ENCODE measurements at places on chromosomes 3 and 15.

DNA sequence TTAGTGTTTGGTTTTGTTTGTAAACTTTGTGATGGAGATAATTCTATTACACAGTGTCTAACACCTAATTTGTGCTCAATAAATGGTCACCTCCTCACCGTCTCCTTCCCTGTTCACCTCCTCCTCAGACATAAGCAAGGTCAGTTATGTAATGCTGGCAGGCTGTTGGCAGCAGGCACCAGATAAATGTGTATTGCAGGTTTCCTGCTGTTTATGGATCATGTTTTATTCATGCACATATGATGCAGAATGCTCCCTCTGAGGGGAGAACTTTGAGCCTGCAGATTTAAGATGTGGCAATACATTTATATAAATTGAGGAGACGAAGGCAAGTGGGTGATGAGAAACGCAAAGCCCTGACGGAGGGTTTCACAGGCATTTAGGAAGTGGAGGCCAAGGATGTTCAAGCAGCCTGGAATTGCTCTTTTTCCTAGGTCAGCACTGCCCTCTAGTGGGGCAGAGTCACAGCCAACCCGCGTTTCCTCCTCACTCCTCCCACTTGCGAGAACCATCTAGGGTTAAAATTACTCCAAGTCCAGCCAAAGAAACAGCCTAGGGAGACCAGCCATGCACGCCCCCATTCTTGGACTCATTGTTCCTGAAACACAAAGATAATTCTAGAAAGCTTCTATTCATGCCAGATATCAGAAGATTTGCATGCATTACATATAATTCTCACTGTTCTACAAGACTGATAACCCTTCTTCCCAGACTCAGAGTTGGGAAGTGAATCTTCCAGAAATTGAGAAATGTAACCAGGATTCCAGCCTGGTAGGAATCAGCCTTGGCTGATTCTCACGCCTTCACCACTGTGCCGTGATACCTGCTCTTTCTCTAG is 228.7 kb downstream of the SLCO3A1 start:
- DNase-seq, result no peak

- DNase-seq, result no peak
Measured at GRCh38 chr3:158084651-158085050, 21.6 kb downstream of the SHOX2 start.

- no peak for DNase-seq
Measured at GRCh38 chr3:4615750-4616149, 122.6 kb downstream of the ITPR1 start.

- DNase-seq, result no peak
Measured at GRCh38 chr3:57080171-57080570, 19.7 kb downstream of the SPATA12 start.

GRCh38 chr3:161426758-161427157 is 55.4 kb upstream of the SPTSSB start:
- DNase-seq, result no peak

DNA sequence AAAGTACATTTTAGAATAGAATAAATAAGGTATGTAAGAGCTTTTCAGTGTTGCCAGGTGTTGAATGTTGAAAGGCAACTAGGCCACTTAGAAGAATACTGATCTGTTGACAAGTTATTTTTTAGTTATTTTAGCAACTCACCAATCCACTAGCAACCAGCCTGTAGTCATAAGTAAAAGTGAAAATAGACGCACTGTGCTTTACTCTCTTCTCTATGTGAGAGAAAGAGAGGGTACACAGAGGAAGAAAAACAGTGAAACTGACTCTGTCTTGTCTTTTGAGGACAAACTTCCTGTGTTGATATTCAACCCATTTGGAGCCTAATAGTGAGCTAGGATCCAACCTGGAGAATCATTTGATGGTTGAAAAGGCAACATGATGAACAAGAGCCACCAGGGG is 327.1 kb upstream of the GOLIM4 start:
- DNase-seq, result no peak

- DNase-seq, result no peak
Measured at GRCh38 chr3:60973321-60973720, 277.9 kb downstream of the FHIT start.

GRCh38 chr3:60920519-60920918 is 330.7 kb downstream of the FHIT start:
- DNase-seq, result no peak

GRCh38 chr3:61251174-61251972 is at the start of gene FHIT:
Gene FHIT, minus strand, starts transcription at chr3:61251452.
- DNase-seq, result peak; percentile 79

GRCh38 chr3:187748050-187748481 is 2.8 kb upstream of the BCL6 start:
- DNase-seq, result peak; percentile 72

DNA sequence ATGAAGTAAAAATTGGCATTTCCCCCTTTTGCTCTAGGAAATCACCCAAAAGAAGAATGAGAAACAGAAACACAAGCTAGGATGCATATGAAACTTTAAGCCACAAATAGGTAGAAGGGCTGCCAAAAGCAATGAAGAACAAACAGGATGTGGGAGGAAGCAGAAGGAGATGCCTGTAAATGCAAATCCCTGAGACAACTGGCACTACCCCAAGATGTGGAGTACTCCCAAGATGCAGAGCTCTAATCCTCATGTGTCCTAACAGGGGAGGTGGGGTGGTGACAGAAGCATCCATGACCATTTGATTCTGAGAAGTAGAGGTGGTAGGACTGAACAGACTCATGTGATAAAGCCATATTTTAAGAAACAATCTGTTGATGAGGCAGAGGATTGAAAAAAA is 31.9 kb upstream of the ZNF280D start:
- no peak for DNase-seq

GRCh38 chr15:88302373-88302772 is 45.8 kb upstream of the NTRK3 start:
- DNase-seq, result no peak

DNA sequence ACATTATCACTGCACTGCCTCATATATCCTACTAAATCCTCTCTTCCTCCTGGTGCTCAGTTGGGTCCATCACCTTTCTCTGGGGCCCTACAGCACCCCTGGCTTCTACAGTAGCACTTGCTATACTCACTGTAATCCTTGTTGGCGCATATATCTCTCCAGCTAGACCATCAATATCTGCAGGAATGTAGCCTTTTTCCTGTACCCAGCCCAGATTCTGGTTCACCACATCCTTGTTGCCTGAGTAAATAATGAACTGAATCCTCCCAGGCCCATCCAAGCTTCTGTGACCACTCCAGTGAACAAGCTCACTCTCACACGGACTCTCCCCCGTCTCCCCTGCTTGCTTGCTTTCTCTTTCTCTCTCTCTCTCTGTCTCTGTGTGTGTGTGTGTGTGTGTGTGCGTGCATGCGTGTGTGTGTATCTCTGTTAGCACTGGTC is 62.5 kb upstream of the LIPC start:
- DNase-seq, result no peak

- DNase-seq, result no peak
Measured at GRCh38 chr3:143063018-143063417, 56.6 kb upstream of the CHST2 start.

DNA sequence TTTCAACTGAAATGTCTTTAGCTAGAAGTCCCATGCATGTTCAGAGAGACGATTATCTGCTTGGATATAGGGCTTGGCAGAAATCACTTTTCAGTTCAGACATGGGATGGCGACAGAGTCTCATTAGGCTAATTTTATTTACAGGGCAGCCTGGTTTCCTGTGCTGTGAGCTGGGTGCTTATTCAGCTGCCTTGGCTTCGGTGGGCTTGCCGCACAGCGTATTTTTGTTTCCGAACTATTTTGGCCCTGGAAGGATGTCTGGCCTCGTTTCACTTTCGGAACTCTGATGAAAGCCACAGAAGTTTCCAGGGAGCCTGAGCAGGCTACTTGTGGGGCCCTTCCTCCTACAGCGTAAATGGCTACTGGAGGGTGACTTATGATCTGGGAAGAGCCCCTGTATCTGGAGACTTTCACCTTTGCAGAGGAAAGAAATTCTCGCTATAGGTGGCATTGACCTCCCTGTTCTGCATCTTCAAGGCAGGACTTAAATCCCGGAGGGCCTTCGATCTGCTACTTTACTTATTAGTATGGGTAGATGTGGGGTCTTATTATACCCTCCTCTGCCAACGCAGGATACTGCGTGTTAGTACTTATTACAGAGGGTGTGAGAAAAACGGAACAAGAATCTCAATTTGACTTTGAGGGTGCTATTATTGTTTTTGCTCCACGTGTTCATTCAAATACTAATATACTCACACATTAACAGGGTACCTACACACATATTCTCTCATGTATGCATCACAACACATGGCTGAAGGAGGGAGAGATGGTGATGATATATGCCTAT is 364.0 kb upstream of the RBMS3 start:
- DNase-seq, result no peak

DNA sequence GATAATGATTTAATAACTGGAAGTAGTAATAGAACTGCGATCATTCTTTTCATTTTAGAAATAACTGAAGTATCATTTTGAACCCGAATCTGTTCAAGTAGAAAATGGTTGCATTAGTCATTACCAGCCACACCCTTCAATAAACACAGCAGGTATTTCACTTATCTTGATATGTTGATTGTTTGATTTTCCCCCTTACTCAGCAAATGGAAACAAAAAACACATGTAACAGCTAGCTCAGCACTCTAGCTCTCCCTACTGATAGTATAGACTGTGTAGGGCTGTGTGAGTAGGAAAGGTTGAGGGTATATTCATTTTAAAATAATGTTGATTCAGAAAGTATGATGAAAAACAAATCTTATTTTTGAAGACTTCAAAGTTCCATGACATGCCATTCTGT is 1.1 kb upstream of the GPR149 start:
- no peak for DNase-seq

DNA sequence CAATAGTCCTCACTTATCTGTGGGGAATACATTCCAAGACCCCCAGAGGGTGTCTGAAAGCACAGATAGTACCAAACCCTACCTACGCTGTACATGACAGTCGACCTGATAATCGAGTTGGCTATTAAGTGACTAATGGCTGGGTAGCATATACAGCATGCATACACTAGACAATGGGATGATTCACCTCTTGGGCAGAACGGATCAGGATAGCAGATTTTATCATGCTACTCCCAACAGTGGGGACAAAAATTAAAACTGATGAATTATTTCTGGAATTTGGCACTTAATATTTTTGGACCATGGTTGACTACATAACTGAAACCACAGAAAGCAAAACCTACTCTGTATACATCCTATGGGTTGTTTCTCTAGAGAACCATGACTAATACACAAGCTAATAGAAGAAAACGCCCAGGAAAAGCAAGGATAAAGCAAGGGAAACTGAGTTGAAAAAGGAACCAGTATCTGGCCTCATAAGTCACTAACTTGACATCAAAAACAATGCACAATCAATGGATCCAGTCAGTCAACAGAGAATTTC is 15.5 kb downstream of the ATG3 start:
- no peak for DNase-seq

- no peak for DNase-seq
Measured at GRCh38 chr3:13728487-13728886, 151.4 kb downstream of the WNT7A start.

DNA sequence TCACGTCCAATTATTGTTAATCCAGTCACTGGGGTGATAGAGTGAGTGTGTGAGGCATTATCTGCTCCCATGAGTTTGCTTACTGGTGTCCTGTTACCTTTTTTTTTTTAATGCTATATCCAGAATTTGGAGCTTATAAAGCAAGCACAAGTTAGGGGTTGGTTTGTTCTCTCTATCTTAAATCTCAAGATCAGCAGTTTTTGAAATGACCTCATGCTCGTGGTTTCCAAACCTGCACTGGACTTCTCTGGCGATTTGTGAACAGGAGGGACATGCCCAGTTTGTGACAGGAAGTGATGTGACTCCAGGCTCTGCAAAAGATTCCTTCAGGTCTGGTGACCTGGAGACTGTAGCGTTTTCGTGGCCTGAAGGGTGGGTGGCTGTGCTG is 25.6 kb downstream of the XYLB start:
- no peak for DNase-seq

DNA sequence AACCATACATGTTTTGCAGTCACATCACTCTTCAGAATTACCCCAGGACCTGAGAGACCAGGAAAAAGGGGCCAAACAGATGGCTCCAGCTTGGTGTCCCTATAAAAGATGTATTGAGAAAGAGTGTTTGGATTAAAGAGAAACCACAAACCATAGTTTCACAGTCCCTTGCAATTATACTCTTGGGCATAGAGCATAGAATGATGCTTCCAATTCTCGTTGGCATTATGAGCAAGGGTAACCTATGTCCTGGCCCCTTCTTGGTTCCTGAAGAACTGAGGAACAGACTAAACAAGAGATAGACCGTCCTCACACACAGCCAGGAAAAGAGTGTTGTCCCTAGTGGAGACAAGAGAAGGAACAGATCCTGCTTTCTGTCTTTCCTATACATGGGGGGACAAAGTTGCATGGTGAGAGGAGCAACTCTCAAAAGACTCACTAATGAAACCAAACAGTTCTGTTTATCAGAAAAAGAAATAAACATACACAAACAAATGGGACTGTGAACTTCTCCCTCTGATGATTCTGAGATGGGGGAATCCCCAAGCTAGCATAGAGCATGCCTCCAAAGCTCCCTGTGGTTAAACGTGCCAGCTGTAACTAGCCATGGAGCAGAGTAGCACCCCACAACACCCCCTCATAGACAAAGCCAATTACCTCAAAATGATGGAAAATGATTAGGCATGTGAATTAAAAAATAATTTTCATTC is 908.6 kb downstream of the NTRK3 start:
- DNase-seq, result no peak

Data from T-helper 17 cell (primary cell).